ENCODE measurements at places on chromosomes 2 and 18. TPM values are rescaled to one million over a fixed set of nuclear protein-coding genes. Genes with fewer than 3 reads are reported as not detected.

HOXD12 gene
- total RNA-seq: not detected

CKAP2L gene
- 4.2 TPM for total RNA-seq

GALR1 gene
- total RNA-seq: not detected

OTOS gene
- total RNA-seq: not detected

LCT gene
- not detected for total RNA-seq

PDE11A gene
- total RNA-seq: under 0.01 TPM

MOGAT1 gene
- not detected for total RNA-seq

NDUFB3 gene
- total RNA-seq: 122 TPM

ABCG8 gene
- total RNA-seq: not detected

MC5R gene
- not detected for total RNA-seq

CABLES1 gene
- total RNA-seq: 14.6 TPM

FTCDNL1 gene
- under 0.01 TPM for total RNA-seq

SKOR2 gene
- total RNA-seq: not detected

PPM1G gene
- 148 TPM for total RNA-seq

CDK15 gene
- total RNA-seq: 0.30 TPM

CYBRD1 gene
- 14.0 TPM for total RNA-seq

MEIS1 gene
- total RNA-seq: 42.6 TPM

RRM2 gene
- 63.5 TPM for total RNA-seq

SPR gene
- 74.0 TPM for total RNA-seq

EMILIN1 gene
- total RNA-seq: 1.9 TPM

DGUOK gene
- 62.7 TPM for total RNA-seq

TUBA3E gene
- not detected for total RNA-seq

SNED1 gene
- total RNA-seq: 6.2 TPM

ASB18 gene
- total RNA-seq: not detected

CPS1 gene
- total RNA-seq: 0.65 TPM

TRPM8 gene
- 0.15 TPM for total RNA-seq

SERPINB2 gene
- 6.2 TPM for total RNA-seq

RUFY4 gene
- total RNA-seq: not detected

ATP6V1B1 gene
- total RNA-seq: 0.15 TPM

CPLX4 gene
- total RNA-seq: not detected

CROCC2 gene
- total RNA-seq: not detected

NT5DC4 gene
- not detected for total RNA-seq

PLGLB1 gene
- not detected for total RNA-seq

LAPTM4A gene
- total RNA-seq: 79.6 TPM

EFR3B gene
- total RNA-seq: 0.32 TPM

IL36G gene
- not detected for total RNA-seq

EGR4 gene
- not detected for total RNA-seq

OSBPL1A gene
- 9.6 TPM for total RNA-seq

SPATA3 gene
- not detected for total RNA-seq

SEPTIN2 gene
- 487 TPM for total RNA-seq

MAP3K19 gene
- total RNA-seq: not detected

Data from epithelial cell of umbilical artery (primary cell).